ENCODE measurements at places on chromosomes 11 and 22. TPM values are rescaled to one million over a fixed set of nuclear protein-coding genes. Genes with fewer than 3 reads are reported as not detected.

NECTIN1 gene
- polyA plus RNA-seq = 2.8 TPM

TRIM51 gene
- polyA plus RNA-seq = not detected

INS gene
- polyA plus RNA-seq = not detected

KIAA1671 gene
- polyA plus RNA-seq = 0.02 TPM

PAK1 gene
- polyA plus RNA-seq = 70.3 TPM

OTUB1 gene
- 99.0 TPM for polyA plus RNA-seq

EPS8L2 gene
- 17.0 TPM for polyA plus RNA-seq

OR52N2 gene
- not detected for polyA plus RNA-seq

RBMXL2 gene
- not detected for polyA plus RNA-seq

MMP12 gene
- polyA plus RNA-seq = not detected

- DNase-seq = no peak
Observed at GRCh38 chr22:35092406-35092805, 26.4 kb downstream of the ISX start.

DNA sequence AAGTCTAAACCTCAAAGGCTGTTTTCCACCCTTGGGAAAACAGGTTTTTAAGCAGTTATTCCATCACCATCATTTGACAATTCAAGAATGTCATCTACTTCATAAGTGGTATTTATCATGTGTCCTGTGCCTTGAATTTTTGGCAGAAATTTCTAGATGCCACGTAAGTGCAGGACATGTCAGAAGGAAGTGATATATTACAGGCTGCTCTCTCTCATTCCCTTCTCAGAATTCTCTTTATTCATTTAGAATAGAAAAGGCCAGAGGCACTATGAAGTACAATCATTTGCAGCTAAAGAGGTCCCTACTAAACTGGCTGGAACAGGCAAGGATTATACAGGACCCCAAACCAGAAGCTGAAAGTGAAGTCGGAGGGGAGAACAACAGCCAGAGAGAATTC, 11.9 kb downstream of the RBFOX2 start:
- no peak for DNase-seq

- DNase-seq = no peak
Observed at GRCh38 chr11:80083531-80083951, 642.7 kb upstream of the TENM4 start.

DNA sequence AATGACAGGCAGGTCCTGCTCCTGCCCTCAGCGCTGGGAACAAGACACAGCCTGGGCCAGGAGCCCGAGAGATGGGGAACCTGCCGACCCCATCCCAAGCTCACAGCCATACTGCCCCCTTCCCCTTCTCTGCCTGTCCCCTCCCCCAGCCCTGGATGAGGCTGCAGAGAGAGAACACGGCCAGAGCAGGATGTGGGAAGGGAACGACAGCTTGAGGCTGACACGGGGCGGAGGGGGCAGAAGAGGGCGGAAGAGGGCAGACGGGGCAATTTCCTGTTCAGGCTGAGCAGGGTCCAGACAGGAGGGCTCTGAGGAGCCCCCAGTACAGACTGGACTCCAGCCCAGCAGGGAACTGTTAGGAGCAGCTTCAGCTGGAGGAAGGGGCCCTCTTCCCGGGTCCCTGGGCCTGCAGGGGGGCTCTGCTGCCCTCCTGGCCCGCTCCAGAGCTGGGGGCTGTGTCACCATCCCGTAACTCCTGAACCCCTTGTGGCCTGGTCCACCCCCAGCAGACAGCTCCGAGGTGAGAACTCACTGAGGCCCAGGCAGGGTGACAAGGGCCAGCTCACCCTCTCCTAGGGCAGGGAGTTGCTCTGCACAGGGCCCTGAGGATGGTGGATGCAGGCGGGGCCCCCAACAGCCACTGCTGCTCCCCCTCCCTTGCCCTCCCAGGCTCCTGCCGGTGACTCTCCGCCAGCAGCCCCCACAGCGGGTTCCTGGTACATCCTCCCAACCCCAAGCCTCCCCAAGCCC, 5.7 kb downstream of the CTSD start:
- no peak for DNase-seq

- DNase-seq = peak; percentile 18
Observed at GRCh38 chr11:63719987-63720386, 38.7 kb downstream of the RTN3 start.

DNA sequence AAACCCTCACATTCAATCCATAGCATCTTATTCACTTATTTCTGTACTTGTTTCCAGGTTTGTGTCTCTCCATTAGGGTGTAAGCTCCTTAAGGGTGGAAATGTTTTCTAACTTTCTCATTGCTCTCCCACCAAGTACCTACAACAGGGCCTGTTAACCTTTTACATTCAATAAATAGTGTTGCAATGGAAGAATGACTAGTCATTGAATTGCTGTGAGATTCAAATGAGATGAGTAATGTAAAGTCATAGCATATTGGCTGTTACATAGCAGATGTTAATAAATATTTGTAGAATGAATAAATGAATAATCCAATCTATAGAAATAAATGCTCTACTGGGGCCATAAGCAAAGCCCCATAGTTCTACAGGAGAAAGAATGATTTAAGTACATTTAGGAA, 75.4 kb upstream of the DDI1 start:
- peak; percentile 44 for DNase-seq

GRCh38 chr11:3180869-3181268, 15.8 kb upstream of the OSBPL5 start:
- no peak for DNase-seq

DNA sequence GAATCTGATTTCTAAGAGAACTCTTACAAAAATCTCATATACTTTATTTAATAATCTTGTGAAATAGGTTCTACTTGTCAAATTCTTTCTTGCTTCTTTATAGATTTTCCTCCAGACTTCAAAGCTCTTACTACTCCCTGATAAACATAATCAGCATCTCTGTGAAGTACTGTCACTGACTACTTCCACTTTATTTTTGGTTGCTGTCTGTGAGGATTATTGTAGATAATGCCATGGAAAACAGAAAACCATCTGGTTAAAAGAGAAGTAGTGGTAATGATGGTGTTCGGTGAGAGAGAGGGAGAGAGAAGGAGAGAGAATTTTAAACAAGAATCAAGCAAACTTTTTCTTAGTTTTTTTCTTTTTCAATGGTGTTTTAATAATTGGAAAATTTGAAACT, 152.3 kb downstream of the TMEM135 start:
- DNase-seq = no peak

- DNase-seq = peak; percentile 72
Observed at GRCh38 chr22:27880778-27881394, 38.2 kb downstream of the PITPNB start.

DNA sequence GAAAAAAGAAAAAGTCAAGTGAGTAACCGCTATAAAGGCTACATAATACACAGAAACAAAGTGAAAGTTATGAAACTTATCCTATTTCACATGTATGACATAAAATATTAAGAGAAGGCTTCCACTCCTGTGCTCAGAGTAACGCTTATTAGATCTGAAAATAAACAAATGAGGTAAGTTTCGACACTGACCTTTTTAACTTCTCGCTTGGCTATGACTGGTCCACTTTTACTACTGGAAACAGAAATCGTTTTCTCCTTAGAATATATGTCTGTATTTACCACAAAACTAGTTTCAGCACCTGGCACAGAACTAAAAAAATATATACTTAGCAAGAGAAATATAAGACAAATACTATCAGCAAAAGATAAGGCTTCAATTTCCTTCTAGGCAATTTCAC, 16.4 kb downstream of the FNBP4 start:
- no peak for DNase-seq

DNA sequence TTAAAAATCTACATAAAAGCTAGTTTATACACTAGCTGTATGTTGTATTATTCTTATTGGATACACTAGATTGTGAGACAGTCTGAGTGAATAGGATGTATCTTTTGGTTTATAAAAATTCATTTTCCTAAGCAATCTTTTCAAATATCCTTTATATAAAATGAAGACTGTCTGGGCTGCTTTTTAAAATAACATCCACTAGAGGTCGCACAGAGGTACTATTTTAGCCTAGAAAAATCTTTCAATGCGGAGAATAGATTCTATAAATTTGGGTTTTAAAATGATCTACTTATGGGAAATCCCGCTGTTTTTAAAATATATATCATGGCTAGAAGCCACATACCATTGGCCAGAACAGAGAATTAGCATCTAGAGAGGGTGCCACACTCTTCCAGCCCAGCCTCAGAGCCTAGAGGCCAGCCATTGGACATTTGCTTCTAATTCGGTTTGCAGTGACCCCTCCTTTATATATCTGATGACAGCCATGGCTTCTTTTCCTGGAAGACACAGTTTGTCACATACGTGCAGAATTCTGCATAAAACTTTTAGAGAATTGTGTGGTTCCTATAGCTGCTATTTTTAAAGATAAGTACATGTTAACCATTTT, 7.3 kb downstream of the C11orf97 start:
- DNase-seq = no peak

DNA sequence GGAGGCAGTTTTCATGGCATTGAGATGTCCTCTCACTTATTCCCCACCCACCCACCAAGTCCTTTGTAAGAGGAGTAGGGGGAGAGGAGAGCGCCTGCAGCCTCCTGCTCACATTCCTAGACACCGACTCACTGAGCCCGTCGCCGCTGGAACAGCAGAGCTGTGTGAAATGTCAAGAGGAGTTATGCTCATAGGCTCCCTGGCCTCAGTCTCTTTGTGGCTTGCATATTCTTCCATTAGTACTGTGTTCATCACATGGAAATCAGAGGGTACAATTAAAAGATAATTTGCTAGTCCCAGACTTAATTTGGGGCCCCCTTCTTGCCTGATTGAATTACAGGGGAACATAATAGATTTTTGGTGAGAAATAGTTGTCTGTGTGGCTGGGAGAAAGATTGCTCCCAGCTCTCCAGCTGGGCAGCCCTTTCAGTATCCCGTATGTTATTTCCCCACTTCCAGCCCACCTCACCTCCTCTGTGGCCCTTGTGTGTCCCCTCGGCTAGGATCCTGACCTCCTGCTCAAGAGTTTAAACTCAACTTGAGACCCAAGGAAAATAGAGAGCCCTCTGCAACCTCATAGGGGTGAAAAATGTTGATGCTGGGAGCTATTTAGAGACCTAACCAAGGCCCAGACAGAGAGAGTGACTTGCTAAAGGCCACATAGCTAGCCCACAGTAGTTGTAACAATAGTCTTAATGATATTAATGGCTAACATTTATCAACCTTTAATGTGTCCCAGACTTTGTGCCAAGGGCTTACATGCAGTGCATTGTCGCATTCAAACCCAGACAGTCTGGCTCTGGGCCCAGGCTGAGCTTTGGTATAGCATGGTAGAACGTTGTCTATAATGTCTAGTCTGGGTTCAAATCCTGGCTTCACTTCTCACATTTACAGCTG, 32.2 kb downstream of the LIMK2 start:
- DNase-seq = peak; percentile 51

DNA sequence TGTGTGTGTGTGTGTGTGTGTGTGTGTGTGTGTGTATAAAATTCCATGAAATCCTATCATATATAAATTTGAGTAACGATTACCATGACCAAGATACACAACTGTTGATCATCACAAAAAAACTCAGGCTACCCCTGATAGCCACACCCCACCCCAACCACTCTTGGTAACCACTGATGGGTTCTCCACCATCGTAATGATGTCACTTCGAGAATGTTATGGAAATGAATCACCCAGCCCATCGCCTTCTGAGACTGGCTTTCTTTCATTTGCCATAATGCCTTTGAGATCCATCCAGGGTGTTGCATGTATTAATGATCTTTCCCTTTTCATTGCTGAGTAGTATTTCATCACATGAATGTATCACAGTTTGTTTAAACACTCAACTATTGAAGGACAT, 496.0 kb downstream of the MIAT start:
- DNase-seq = no peak

GRCh38 chr11:1797391-1798125, 33.8 kb upstream of the CTSD start:
- DNase-seq = no peak

- DNase-seq = no peak
Observed at GRCh38 chr22:46113110-46113909, 37.0 kb upstream of the PPARA start.

Data from AG04450 (cell line).